Activated CD4-positive, alpha-beta T cell treated with anti-CD3 and anti-CD28 coated beads for 36 hours (primary cell): ENCODE measurements at places on chromosomes 3 and 15. TPM values are rescaled to one million over a fixed set of nuclear protein-coding genes. Genes with fewer than 3 reads are reported as not detected.

DNA sequence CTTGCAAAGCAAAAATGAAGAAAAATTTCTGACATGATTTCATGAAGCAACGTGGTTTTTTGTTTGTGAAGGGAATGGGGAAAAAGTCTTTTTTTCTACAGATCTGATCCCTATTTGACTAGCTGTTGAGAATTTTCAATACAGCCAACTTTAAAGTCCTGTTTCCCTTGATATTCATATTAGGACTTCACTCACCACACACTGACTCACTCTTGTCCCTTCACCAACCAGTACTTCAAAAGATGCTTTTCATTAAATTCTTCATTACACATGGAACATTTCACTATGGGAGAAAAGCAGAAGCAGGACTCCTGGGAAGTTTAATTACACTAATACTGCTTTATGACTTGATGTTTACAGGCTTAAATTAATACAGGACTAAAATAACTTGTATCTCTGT, 16.6 kb downstream of the TRANK1 start:
- DNase-seq: no peak

ZNF860 gene
- 0.30 TPM for total RNA-seq

- DNase-seq: no peak
Measured at GRCh38 chr3:97705764-97706163, 58.8 kb upstream of the ARL6 start.

GRCh38 chr3:141104151-141104821, 53.1 kb downstream of the SPSB4 start:
- DNase-seq: no peak

C2CD4A gene
- 0.73 TPM for total RNA-seq

DNA sequence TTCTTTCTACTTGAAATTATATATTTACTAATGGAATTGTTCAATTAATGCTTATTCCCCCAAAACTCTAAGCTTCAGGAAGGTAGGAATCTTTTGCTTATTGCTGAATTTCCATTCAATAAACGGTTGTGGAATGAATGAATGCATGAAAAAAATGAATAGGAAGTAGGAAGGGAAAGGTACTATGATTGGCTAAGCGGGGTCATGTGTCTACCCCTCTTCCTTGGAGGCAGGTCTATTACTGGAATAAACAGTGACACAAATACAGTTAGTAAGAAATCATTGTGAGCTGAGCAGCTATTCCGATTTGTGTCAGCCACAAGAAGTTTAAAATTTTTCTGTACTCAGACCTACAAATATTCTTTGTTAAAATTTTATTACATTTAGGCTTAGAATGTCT, 10.5 kb upstream of the TRA2B start:
- DNase-seq: no peak

GRCh38 chr3:30332196-30333021, 274.0 kb upstream of the TGFBR2 start:
- no peak for DNase-seq

DNA sequence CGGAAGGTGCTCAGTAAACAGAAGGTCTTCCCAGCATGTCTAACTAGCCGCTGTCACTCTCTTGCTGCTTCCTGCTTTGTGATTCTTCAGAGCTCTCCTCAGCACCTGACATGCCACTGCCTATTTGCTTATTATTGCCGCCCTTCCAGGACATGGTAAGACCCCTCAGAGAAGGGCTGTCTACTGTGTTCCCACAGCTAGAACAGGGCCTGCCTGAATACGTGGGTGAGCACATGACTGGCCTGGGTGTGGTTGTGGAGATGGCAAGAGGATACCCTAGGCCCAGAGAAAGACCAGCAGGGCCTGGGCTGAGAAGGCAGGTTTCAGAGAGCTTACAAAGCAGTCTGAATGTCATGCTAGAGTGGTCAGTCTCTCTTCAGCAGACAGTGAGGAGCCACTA, 2.4 kb upstream of the EPHB1 start:
- DNase-seq: no peak

GRCh38 chr3:176352716-176353334, 844.5 kb downstream of the TBL1XR1 start:
- DNase-seq: no peak

GRCh38 chr3:101825904-101826445, 23.3 kb upstream of the NFKBIZ start:
- no peak for DNase-seq

QTRT2 gene
- total RNA-seq: 47.0 TPM

LRRIQ4 gene
- total RNA-seq: 0.12 TPM

MYLK gene
- not detected for total RNA-seq

- DNase-seq: peak; percentile 56
Measured at GRCh38 chr3:129576514-129577352, 29.7 kb downstream of the PLXND1 start.

ASB14 gene
- total RNA-seq: not detected

PSTPIP1 gene
- 100 TPM for total RNA-seq

- no peak for DNase-seq
Measured at GRCh38 chr15:79539401-79539800, 107.3 kb downstream of the MINAR1 start.

GOLGA8R gene
- total RNA-seq: 1.3 TPM

DNA sequence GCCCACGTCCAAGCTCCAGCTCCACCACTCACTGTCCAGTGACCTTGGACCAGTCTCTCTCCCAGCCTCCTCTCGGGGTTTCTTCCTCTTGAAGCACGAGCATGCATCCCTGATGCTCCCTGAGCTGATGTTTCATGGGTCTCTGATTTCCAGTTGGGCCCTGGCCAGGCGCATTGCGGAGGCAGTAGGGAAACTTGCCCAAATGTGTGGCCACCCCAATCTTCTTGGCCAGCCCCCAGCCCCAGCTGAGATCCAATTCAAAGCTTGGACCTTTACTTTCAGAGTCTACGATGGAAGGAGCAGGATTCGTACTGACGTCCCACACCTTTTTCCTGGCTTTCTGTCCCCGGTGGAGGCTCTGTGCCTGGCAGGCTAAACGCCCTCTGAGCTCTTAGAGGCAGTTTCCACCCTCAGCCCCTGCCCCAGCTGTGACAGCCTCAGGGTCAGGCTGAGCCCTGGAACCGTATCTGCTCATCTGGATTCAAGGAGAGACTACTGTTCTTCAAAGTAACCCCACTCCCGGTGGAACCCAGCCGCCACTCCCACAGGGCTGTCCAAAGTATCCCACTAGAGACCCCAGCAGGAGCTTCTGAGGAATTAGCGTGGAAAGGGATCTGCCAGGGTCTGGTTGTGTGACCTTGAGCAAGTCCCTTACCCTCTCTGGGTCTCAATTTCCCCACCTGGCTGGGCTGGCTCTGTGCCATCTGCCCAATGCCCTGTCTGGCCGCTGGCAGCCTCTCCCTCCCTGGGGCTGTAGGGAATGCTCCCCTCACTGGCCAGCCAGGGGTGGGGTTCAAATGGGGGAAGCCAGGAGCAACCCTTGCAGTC, 37.4 kb downstream of the CPN2 start:
- no peak for DNase-seq

CAMP gene
- not detected for total RNA-seq

TERC gene
- 11.1 TPM for total RNA-seq

GRCh38 chr3:60770532-60770931, 480.7 kb downstream of the FHIT start:
- no peak for DNase-seq

GRCh38 chr15:77021803-77022381, 27.0 kb downstream of the PSTPIP1 start:
- DNase-seq: peak; percentile 75

NEK10 gene
- total RNA-seq: 0.57 TPM

DNA sequence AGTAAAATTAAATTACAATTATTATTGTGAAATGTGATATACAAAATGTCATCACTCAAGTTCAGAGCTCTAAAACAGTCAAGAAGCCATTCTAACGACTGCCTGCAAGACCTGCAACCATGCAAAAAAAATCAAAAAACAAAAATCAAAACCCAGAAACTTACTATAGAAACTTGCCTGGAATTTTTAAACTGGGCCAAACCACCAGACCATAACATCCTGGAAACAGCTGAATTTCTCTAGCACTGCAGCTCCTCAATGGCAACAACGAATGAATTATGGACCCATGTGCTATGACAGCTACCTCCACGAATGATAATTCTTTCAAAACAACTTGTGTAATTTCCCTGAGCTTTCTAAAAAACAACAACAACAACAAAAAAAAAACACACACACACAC, 130.0 kb upstream of the KCNMB2 start:
- DNase-seq: no peak
